Stimulated activated CD8-positive, alpha-beta memory T cell treated with anti-CD3 and anti-CD28 coated beads, Interleukin-4, amount 100 ng/mL, for 1 hour (primary cell): ENCODE measurements at places on chromosomes 4 and X.

DNA sequence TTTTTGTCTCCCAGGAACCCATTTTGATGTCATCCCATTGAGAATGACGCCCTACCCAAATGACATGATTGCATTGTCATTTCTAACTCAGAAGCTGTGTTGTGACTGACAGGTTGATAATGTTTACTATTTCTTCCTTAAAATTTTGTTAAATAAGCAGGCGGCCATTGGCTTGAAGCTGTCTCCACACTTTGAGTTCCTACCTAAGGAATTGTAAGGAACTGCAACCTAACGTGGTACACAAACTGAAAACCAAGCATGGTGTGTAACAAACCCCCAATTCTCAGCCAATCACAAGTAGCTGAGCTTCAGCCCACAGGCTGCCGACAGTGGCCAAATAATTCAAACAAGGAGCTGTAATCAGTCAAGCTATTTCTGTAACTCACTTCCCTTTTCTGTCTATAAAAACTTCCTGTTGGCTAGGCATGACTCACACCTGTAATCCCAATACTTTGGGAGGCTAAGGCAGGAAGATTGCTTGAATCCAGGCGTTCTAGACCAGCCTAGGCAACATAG, 2.9 kb upstream of the MND1 start:
- DNase-seq, result no peak

DNA sequence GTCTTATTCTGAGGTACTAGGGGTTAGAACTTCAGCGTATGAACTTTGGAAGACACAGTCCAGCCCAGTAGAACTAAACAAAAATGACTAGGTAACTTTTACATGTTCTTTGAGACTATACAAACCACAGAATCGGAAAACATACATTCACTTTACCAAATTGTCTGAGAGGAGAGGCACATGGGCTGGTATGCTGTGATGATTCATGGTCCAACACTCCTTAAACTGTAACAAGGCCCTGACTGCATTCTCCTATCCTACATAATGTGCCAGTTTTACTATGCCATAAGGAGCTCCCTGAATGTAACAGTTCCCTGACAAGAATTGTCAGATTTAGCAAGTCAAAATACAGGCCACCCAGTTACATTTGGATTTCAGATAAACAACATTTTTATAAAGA, 640.0 kb downstream of the RAB28 start:
- DNase-seq, result no peak

GRCh38 chrX:134206221-134206620, 30.8 kb upstream of the CCDC160 start:
- no peak for DNase-seq

GRCh38 chr4:159175085-159175988, 72.5 kb downstream of the RAPGEF2 start:
- peak; percentile 4 for DNase-seq

DNA sequence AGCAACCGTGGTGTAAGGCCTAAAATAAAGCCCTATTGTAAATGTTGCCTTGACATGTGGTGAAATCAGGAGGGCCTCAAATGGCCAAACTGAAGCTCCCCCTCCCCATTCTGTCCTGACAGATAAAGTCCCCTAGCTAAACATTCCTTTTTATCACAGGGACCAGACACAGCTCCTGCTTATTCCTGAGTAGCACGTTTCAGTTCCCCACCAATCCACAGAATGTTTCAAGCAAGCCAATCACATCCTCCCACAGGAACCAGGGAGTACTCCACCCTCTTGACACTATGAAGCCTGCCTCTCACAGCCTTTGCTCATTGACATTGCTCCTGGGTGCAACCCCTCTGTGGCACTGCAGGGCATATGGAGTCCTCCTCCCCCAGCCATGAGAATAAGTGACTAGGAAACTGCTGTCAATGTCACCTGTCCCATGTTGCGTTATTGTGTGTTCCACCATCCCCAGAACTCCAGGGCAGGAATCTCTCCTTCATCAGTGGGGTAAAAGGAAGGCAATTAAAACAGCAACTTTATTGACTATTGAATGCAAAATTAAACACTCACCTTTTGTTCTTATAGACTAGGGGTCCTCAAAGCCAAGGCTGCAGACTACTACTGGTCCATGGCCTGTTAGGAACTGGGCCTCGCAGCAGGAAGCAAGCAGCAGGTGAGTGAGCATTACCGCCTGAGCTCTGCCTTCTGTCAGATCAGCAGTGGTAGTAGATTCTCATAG, 128.1 kb downstream of the COL25A1 start:
- no peak for DNase-seq

DNA sequence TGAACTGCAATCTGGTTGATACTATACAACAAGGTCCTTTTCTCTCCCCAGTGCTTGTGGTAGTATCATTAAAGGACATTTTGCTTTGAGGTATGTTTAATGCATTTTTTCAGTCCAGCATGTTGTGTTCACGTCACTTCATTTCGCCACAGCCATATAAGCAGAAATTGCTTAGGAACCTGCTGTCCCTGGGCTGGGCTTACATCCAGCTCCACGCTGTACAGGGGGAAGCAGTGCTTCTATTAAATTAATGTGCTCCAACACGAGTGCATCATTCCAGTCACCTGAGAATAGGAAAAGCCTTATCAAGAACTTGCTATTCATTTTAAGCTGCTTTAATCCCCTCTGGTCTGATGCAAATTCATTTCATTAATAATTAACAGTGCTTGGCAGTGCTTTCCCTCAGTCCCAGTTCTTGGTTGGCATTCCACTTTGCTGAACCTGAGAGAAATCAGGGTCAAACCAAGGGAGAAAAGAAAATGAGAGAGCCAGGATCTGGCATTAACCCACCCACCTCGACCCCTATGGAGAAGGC, 47.4 kb upstream of the PTCHD1 start:
- DNase-seq, result no peak

GRCh38 chr4:94523033-94523580, 71.4 kb downstream of the PDLIM5 start:
- DNase-seq, result no peak

DNA sequence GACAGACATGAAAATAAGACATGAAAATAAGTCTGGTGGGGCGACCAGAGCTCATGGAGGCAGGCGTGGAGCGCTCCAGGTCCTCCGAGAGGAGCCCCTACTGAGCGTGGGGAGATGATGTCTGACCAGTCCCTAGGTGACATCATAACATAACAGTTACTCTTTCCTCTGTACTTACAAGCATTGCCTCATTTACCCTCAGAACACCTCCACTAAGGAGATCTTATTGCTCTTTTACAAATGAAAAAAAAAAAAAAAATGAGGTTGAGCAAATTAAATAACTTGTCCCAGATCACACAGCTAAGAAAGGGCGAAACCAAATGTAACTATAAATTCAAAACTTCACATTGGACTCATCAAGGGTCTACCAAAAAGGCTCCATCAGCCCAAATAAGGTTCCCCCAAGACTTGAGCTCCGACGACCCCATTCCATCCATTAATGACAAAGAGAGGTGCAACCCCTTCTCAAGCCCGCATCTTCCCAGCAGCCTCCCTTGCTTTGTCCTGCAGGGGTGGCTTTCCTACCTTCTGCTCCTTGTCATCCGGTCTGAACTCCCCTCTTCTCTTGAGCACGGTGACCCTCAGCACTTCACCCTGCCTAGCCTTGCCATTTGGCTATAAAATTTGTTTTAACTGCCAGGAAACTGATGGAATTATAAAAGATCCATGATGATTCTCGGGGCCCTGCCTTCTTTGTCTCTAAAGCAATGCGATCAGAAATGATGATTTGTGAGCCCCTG, 246.7 kb downstream of the DHX15 start:
- DNase-seq, result no peak

DNA sequence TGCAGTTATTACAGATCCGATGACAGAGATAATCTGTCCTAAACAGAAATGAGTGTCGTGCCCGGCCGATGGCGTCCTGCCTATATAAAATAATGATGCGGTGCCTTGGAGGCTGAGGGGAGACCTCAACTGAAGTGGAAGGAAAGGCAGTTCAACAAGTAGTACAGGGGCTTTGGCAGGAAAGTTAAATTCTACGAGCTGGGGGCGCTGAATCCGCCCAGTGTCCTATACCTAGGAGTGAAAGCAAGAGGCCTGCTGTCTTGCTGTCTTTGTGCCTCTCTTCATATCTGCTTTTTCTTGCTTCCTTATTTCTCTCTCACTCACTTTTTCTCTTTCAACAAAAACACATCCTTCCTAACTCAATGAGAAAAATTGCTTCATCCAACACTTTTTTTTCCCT, 82.2 kb upstream of the PRPS2 start:
- DNase-seq, result no peak

GRCh38 chr4:31701256-31701655, 981.1 kb downstream of the PCDH7 start:
- no peak for DNase-seq

DNA sequence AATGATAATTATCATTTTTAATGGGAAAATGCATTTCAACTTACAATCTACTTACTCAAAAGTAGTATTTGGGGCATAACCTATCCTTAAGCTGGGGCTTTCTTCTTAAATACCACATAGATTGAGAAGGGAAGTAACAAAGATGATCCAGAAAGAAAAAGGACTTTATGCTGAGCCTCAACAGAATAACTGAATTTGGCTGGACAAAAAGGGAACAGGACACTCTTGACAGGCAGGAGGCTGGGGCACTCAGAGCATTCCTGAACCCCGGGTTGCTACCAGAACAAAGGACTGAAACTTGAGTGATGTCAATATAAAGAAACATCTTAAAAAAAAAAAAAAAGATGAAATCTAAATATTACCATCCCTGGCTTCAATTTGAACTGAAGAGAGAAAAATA, 23.9 kb downstream of the RELL1 start:
- no peak for DNase-seq

DNA sequence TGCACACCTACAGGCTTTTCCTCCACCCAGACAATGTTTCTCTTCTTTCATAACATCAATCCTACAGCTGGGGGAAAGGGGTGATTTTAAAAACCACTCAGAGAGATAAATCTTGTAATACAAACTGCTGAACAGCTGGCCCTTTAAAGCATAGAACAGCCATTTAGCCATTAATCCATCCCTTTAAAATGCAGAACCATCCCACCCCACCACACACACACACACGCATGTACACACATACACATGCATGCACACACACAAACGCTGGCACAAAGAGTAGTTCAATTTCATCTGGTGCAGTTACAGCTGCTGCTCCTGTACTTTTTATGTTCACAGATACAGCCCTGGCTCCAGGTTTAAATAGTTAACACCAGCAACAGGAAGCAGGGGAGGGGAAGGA, 426.1 kb downstream of the MID1IP1 start:
- no peak for DNase-seq

DNA sequence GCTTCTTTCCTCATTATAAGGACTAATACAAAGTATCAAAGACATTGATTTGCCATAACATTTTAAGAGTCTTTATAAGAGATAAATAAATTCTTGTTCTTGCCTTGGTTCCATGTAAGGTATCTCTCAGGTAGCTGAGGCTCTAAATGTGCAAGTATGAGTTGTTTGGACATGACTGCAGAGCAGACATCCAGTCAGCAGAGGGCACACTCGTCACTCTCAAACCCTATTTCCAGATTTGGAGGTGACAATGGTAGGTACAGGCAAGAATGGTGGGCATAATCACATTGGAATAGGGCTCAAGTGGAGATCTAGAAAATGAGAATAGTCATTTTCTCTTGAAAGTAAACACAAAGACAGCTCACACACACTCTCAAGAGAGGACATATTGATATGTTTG, 133.3 kb upstream of the ZIC3 start:
- DNase-seq, result no peak

GRCh38 chr4:6473264-6474052, 1.0 kb upstream of the PPP2R2C start:
- DNase-seq, result no peak

- DNase-seq, result no peak
Measured at GRCh38 chr4:111037591-111038360, 414.9 kb upstream of the PITX2 start.
